ENCODE measurements at places on chromosomes 4 and X.

- ATAC-seq = no peak
- peaks cover 96% of the 10 kb centered on the region for H3K27me3 ChIP-seq
- H3K36me3 ChIP-seq = peaks cover 9% of the 10 kb centered on the region
- no peak overlapping the region for H3K27ac ChIP-seq
- H3K4me1 ChIP-seq = no peaks in the 10 kb centered on the region
Measured at GRCh38 chr4:173527103-173527891, 2.7 kb downstream of the HAND2 start.

DNA sequence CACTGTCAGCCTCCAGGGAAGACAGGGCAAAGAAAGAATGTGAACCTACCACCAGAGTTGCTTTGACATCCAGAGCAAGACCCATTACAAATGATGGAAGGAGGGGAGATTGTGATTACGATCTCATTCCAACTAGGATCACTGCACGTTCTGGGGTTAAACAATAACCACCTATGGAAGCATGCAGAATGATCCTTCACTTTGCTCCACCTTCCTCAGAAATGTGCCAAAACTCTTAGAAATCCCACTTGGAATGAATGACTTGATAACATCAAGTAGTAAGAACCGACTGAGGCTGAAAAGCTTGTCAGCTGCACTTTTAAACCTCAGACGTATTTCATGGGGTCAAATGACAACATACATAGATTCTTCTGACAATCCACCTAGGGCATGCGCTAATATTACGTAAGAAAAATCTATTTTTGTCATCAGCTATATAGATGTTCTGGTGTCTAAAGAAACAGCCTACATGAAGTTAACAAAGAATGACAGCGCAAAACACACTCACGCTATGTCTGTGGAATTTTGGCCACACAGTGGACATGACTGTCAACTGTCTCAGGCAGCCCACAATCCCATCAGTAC is 3.5 kb upstream of the STS start:
- H3K4me1 ChIP-seq = peaks cover 7% of the 10 kb centered on the region
- no peaks in the 10 kb centered on the region for H3K36me3 ChIP-seq
- no peak for ATAC-seq

DNA sequence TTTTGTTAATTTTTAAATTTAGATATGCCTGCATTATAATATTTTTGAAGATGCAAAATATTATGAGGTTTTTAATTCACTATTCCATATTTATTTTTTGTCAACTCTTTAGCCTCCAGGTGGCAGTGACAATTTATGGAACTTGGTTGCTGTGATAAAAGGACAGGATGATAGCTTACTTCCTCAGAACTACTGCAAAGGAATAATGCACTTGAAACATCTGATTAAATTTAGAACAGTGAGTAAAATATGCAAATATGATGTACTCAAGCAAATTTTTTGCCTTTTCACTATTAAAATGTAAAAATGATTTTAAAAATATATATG is 45.1 kb downstream of the SPATA4 start:
- H3K4me1 ChIP-seq = no peaks in the 10 kb centered on the region
- no peak overlapping the region for H3K4me3 ChIP-seq
- H3K27ac ChIP-seq = no peak overlapping the region
- H3K27me3 ChIP-seq = no peaks in the 10 kb centered on the region
- no peaks in the 10 kb centered on the region for H3K36me3 ChIP-seq
- no peak for ATAC-seq

DNA sequence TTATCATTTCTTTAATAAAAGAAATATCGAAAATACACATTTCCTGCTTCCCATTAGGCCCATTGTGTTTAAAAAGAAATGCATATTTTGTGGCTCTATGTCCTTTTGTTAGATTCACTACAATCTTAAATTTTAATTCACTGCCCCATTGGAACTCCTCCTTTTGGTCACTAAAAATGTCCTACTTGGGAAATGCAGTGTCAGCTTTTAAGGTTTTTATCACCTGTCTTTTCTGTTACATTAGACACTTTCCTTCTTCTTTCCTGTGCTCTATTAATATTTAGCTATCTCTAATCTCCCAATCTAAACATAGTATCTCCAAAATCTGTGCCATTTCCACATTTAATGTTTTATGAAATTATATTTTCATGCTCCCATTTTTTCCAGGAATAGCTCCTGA is 164.9 kb upstream of the SPOCK3 start:
- no peaks in the 10 kb centered on the region for H3K4me1 ChIP-seq
- no peak overlapping the region for H3K27ac ChIP-seq
- no peaks in the 10 kb centered on the region for H3K36me3 ChIP-seq
- no peaks in the 10 kb centered on the region for H3K27me3 ChIP-seq
- no peak for ATAC-seq
- no peak overlapping the region for H3K4me3 ChIP-seq

DNA sequence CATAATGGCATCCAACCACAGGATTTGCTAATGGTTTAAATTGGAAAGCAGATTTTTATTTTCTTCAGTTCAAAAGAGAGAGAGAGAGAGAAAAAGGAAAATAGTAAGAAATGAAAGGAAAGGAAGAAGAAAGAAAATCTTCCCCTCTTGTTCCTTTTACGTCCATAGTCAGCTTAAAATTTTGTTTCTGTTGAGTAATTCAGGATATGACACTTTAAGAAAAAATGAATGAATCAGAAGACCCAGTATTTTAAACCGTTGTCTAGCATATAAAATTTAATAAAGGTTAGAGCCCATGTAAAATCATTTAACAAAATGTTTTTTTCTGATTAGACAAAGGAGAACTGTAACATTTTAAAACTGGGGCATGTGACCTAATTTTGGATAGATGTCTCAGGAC is 391.8 kb upstream of the EPHA5 start:
- H3K4me3 ChIP-seq = no peak overlapping the region
- no peaks in the 10 kb centered on the region for H3K4me1 ChIP-seq
- no peak for ATAC-seq
- H3K36me3 ChIP-seq = no peaks in the 10 kb centered on the region
- no peak overlapping the region for H3K27ac ChIP-seq

GRCh38 chrX:108297290-108297689 is 140.9 kb downstream of the COL4A6 start:
- H3K27me3 ChIP-seq = no peaks in the 10 kb centered on the region
- no peak for ATAC-seq
- H3K27ac ChIP-seq = no peak overlapping the region
- no peak overlapping the region for H3K4me3 ChIP-seq
- H3K4me1 ChIP-seq = no peaks in the 10 kb centered on the region
- H3K36me3 ChIP-seq = no peaks in the 10 kb centered on the region

DNA sequence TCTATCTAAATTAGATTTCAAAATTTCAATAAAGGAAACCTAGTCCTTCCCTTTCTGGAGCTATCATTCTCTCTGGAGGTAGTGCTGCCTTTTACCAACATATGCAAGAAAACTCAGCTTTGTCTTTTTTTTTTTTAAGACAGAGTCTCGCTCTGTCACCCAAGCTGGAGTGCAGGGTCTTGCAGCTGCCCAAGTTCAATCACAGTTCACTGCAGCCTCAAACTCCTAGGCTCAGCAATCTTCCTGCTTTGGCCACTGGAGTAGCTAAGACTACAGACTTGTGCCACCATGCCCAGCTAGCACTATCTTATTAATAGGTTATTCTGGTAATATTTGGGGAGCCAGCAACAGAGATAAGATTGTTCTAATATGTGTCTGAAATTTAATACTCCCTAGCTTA is 12.3 kb downstream of the AASDH start:
- ATAC-seq = no peak
- no peaks in the 10 kb centered on the region for H3K4me1 ChIP-seq
- H3K27me3 ChIP-seq = no peaks in the 10 kb centered on the region
- H3K4me3 ChIP-seq = no peak overlapping the region
- peaks cover 42% of the 10 kb centered on the region for H3K36me3 ChIP-seq

- H3K4me1 ChIP-seq = peaks cover 10% of the 10 kb centered on the region
- peak overlapping the region; percentile 2 for H3K27ac ChIP-seq
- H3K27me3 ChIP-seq = peaks cover 42% of the 10 kb centered on the region
- H3K36me3 ChIP-seq = no peaks in the 10 kb centered on the region
Measured at GRCh38 chrX:1911401-1912128, 296.7 kb downstream of the ASMT start.

GRCh38 chr4:158783785-158784184 is 15.0 kb downstream of the FNIP2 start:
- no peaks in the 10 kb centered on the region for H3K36me3 ChIP-seq
- no peak for ATAC-seq
- peaks cover 88% of the 10 kb centered on the region for H3K27me3 ChIP-seq

- H3K4me3 ChIP-seq = no peak overlapping the region
- no peaks in the 10 kb centered on the region for H3K27me3 ChIP-seq
- no peak overlapping the region for H3K27ac ChIP-seq
- ATAC-seq = no peak
- no peaks in the 10 kb centered on the region for H3K4me1 ChIP-seq
Measured at GRCh38 chr4:118410138-118410537, 57.3 kb upstream of the PRSS12 start.

- ATAC-seq = no peak
- H3K27me3 ChIP-seq = peaks cover 64% of the 10 kb centered on the region
- H3K4me3 ChIP-seq = no peak overlapping the region
- no peak overlapping the region for H3K27ac ChIP-seq
Measured at GRCh38 chr4:140004549-140004895, 149.5 kb downstream of the MAML3 start.

- H3K27me3 ChIP-seq = no peaks in the 10 kb centered on the region
- no peak overlapping the region for H3K27ac ChIP-seq
- no peaks in the 10 kb centered on the region for H3K36me3 ChIP-seq
- ATAC-seq = no peak
- H3K4me3 ChIP-seq = no peak overlapping the region
- no peaks in the 10 kb centered on the region for H3K4me1 ChIP-seq
Measured at GRCh38 chrX:10851809-10852208, 231.4 kb upstream of the MID1 start.

DNA sequence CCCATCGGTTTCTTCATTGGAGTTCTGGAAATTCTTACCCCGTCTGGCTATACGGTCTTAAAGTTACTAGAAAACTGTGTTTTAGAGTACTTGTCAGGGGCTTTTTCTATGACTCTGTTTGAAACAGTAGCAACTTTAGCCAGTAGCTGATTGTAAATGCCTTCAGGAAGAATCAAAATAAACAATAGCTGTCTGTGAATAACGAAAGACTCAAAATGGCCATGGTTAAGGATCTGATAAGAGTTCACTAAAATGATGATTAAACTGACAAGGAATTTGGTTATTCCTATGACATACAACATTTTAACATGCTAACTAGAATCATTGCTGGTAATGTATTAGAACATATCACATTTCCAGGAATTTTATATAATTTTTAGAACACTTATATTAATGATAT is 191.0 kb downstream of the EVC2 start:
- H3K4me1 ChIP-seq = no peaks in the 10 kb centered on the region
- H3K36me3 ChIP-seq = no peaks in the 10 kb centered on the region

DNA sequence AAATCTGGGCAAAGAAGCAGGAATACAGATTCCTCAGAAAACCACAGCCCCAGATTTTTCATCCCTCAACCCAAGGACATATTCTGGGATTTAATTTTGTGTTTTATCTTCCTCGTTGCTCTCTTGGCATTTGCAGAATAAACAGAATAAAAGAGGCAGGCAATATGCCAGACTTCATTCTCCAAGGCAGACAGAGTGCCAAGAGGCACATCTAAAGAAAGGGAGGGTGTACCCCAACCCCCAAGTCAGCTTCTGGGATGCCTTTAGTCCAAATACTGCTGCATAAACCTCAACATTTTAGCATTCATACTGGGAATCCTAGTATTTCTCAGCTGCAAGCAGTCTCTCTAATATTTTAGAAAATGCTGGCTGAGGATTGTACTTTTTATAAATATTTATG is 629.2 kb downstream of the KLHL13 start:
- H3K27me3 ChIP-seq = no peaks in the 10 kb centered on the region
- H3K4me3 ChIP-seq = no peak overlapping the region
- H3K4me1 ChIP-seq = no peaks in the 10 kb centered on the region
- ATAC-seq = no peak

GRCh38 chr4:11876104-11876503 is 447.4 kb upstream of the HS3ST1 start:
- ATAC-seq = no peak
- no peaks in the 10 kb centered on the region for H3K36me3 ChIP-seq
- H3K4me3 ChIP-seq = no peak overlapping the region
- no peak overlapping the region for H3K27ac ChIP-seq
- H3K27me3 ChIP-seq = no peaks in the 10 kb centered on the region

DNA sequence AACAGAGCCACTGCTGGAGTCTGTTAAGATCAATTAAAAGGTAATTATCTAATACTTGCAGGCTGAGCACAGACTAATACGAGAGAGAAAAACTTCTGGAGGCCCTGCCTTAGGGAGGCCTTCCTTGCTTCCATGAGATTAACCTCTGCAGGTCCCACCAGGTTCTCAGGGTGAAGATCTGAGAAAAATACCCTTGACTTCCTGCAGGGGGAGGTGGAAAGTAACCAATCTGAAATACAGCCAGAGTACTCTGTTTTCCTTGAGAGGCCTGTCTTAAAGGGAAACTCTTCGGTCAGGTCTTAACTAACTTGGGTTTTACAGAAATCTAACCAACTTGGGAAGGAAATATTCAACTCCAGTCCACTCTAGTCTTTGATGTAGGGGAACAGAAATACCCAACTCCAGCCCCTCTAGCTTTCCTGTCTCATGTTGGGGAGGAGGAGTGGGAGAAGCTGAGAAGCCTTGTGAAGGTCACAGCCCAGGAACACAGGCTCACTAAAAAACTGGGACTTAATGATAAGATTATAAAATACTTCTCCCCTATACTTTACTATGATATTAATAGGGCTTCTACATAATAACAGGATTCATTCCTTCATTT is 77.1 kb downstream of the TBCK start:
- H3K27me3 ChIP-seq = no peaks in the 10 kb centered on the region
- no peaks in the 10 kb centered on the region for H3K4me1 ChIP-seq
- H3K4me3 ChIP-seq = no peak overlapping the region

- no peak for ATAC-seq
- H3K27me3 ChIP-seq = peaks cover 6% of the 10 kb centered on the region
- no peak overlapping the region for H3K27ac ChIP-seq
- H3K4me1 ChIP-seq = no peaks in the 10 kb centered on the region
- no peaks in the 10 kb centered on the region for H3K36me3 ChIP-seq
Measured at GRCh38 chrX:151736685-151737084, 2.1 kb downstream of the CNGA2 start.

DNA sequence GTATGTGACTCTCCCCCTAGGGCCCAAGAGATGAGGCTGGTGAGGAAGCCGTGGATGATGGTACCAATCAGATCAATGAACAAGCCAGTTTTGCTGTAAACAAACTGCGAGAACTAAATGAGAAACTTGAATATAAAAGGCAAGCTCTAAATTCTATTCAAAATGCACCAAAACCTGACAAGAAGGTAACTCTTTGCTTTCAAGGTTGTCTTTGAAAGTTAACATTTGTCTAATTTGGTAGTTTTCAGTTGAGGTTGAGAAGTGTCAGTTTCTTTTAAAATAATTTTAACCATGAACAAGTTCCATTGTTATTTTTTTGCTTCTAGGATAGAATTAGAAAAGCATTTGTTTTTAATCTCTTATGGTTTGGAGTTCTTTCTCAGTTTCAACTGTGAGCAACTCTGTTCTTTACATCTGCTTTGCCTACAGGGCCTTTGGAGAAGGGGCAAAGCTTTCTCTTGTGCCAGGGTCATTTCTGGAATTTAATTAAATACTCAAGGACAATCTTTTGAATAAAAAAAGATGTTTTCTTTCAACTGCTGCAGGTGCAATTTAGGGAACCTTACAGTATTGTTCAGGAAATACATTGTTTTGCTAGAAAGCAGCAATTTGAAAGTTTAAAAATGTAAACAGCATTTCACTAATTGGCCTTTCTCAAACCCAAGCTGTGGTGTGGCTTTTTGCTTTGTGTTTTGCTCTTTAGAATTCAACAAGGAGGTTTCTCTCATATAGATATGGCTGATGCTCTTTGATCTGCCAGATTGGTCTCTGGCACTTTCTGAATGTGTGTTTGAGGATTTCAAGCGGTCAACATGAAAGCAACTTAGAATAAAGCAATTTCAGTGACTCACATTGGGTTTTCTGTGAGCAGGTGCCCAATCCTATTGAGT is 62.9 kb downstream of the LRP2BP start:
- peaks cover 80% of the 10 kb centered on the region for H3K36me3 ChIP-seq
- H3K4me3 ChIP-seq = no peak overlapping the region
- no peaks in the 10 kb centered on the region for H3K27me3 ChIP-seq
- peaks cover 49% of the 10 kb centered on the region for H3K4me1 ChIP-seq
- no peak for ATAC-seq
- peak overlapping the region; percentile 33 for H3K27ac ChIP-seq

All from stimulated activated memory B cell treated with anti-CD40 and anti-IgM and Interleukin-4, amounts not matched to agents 10 μg/mL and 1 μg/mL and 100 μg/mL, for 72 hours (primary cell).